ENCODE measurements at places on chromosomes 11 and 22.
A peak's percentile ranks its signal among the peaks of the same experiment; 100 is the strongest.

GRCh38 chr11:57644748-57645688 lies 4.7 kb downstream of the YPEL4 start:
- DNase-seq: peak; percentile 75

DNA sequence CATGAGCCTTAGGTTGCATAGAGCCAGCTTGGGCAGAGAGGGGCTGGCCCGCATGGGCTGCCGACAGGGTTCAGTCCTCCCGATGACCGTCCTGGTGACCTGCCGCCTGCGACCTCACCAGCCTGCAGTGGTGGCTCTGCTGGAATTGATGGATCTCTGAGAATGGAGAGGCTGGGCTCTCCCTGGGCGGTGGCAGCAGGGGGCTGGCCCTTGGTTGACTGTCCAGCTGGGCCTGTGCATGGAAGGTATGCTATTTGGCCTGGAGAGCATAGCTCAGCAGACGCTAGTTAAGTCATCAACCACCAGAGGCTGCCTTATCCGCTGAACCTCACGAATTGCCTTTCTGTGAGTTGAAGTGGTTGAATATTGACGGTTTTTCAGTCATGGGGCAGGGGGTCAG lies 19.7 kb downstream of the GRAMD4 start:
- DNase-seq: no peak

DNA sequence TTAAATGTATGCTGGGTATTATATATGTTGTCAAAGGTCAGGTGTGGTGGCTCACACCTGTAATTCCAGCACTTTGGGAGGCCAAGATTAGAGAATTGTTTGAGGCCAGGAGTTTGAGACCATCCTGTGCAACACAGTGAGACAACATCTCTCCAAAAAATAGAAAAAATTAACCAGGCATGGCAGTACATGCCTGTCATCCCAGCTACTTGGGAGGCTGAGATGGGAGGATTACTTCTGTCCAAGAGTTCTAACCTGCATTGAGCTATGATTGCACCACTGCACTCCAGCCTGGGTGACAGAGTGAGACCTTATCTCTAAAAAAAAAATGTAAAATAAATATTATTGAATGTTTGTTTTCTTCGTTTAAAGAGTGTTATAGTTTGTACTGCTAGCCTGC lies 11.3 kb upstream of the OR6X1 start:
- no peak for DNase-seq

- no peak for DNase-seq
These were observed 89.4 kb downstream of the YAP1 start for GRCh38 chr11:102199673-102200072.

GRCh38 chr11:8049084-8049483 lies 31.9 kb upstream of the TUB start:
- no peak for DNase-seq

Measured in M059J (cell line).